Psoas muscle (tissue), 8 donors: ENCODE measurements at places on chromosomes 2 and 18. TPM values are rescaled to one million over a fixed set of nuclear protein-coding genes. Genes with fewer than 3 reads are reported as not detected.

FAM161A gene
- polyA plus RNA-seq = 0.72 TPM

PIEZO2 gene
- 0.13 TPM for polyA plus RNA-seq

DNA sequence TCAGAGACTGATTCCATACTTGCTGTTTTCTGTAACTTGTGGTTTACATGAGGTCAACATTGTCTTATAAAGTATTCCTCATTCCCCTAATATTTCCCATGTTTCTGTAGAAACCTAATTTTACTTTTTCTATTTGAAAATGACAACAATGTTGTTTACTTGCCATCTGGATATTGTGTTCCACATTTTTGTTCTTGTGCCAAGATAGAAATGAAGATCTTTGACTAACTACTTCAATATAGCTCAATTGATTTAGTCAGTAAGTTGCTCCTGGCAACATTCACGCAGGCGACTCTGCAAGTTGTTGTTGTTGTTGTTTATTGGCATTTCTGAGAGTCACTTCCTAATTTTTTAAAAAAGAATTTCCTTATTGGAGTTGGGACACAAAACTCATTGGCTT is 69.5 kb downstream of the CAVIN2 start:
- DNase-seq = no peak

- no peak for DNase-seq
Measured at GRCh38 chr2:211845338-211846035, 693.1 kb downstream of the ERBB4 start.
